ENCODE measurements at places on chromosomes 1 and 21.

DNA sequence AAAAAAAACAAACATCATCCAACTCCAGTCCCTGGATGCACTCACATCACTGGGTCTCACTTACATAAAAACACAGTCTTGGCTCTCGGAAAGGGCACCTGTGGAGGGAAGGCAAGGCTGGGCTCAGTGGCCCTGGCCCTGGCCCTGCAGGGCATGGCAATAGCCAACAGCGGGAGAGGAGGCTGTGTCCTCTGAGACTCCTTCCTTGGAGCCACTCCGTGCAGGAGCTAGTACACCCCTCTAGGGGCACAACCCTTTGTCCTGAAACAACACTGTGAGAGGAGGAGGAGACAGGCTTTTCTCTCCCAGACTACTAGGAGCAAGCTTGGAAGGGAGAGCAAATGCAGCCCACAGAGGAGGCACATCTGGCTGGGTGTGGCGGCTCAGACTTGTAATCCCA, 28.0 kb downstream of the URB1 start:
- DNase-seq, result no peak

GRCh38 chr1:111603979-111604378, 15.6 kb upstream of the RAP1A start:
- no peak for DNase-seq

GRCh38 chr1:184930232-184930631, 44.1 kb downstream of the NIBAN1 start:
- DNase-seq, result no peak

- DNase-seq, result no peak
These were observed 385.4 kb upstream of the VAMP3 start for GRCh38 chr1:7385471-7386225.

GRCh38 chr1:175270361-175270760, 77.8 kb upstream of the KIAA0040 start:
- DNase-seq, result no peak

- no peak for DNase-seq
These were observed 2.5 kb downstream of the SDC3 start for GRCh38 chr1:30905916-30906620.

DNA sequence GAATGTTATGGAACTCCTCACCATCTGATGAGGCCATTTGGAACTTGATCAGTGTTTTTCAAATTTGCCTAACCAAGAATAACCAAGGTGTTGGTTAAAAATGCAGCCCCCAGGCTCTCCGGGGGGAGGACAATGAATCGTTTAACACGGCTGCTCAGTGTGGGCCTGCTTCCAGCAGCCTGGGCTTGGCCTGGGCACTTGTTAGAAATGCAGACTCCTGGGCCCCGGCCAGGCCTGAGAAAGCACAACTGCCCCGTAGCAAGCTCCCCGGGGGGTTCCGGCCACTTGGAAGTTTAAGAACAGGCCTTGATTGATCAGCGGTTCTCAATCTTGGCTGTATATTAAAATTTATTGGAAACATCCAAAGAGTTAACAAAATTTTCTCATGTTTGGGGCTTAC, 22.8 kb upstream of the C2CD2 start:
- DNase-seq, result no peak

GRCh38 chr1:67608661-67609576, 76.1 kb upstream of the GADD45A start:
- DNase-seq, result no peak

DNA sequence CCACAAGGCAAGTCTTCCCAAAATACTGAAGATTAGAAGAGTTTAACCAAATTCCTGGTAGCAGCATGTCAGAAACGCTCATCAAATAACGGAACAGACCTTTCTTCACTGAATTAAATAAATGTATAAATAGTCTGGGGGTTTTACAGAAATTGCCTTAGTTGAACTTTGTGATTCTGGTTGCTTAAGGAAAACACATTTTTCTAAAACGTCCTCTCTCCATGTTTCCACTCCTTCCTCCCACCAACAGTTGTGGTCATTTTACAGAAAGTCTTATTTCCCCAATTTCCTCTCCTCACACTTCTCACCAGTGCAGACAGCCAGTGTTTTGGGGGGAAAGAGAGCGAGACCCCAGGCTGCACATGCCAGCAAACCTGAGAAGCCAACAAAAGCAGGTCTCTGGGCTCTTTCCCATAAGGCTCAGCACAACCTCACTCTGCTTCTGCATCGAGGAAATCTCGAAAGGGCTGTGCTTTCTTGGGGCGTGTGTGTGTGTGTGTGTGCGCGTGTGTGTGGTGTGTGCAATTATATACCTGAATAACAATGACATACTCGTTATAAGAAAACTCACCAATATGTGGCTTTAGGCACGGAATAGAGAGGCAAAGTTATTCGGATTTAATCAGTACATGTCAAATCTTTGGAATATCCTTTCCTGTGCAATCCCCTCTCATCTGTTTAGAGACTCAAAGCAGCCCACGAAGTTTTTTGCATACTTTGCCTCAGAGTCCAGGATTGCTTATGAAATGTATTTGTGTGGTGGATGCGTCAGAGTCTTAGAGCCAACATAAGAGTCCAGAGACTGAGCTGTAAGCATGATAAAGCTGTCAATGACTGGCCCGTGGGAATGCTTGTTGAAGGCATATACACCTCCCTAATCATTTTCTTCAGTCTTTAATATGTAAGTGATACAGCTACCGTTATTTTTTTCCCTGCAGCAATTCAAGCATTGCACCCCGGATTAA, 2.0 kb downstream of the KCNJ15 start:
- DNase-seq, result no peak

- DNase-seq, result no peak
These were observed 342.0 kb downstream of the VAV3 start for GRCh38 chr1:107622966-107623365.

GRCh38 chr1:168320800-168321450, 40.2 kb downstream of the TBX19 start:
- no peak for DNase-seq

DNA sequence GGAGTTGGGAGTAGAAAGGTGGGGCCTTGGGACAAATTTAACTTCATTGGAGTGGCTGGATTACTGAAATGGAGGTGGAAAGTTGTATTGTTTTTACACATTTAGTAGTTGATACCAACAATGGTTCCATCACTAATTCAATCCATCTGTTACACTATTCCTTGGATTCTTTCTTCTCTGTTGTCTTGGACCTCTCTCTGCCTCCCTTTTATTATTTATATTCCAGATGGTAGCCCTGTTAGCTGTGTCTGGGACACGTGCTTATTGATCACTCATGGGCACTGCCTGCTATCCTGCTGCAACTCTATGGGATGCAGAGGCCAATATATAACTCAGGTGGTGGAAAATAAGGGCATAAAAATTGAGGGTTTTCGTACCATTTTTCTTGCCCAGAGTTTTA, 346.3 kb downstream of the PAPPA2 start:
- no peak for DNase-seq

GRCh38 chr1:181023265-181024057, 791 bp upstream of the STX6 start:
- DNase-seq, result no peak
